ENCODE measurements at places on chromosomes 1 and 21. TPM values are rescaled to one million over a fixed set of nuclear protein-coding genes. Genes with fewer than 3 reads are reported as not detected.

WDR77 gene
- total RNA-seq: 15.3 TPM

TMCO4 gene
- 13.7 TPM for total RNA-seq

PTPN22 gene
- 0.95 TPM for total RNA-seq

S100A7A gene
- total RNA-seq: not detected

KRTAP12-2 gene
- not detected for total RNA-seq

RRP1 gene
- total RNA-seq: 12.3 TPM

OR2L3 gene
- not detected for total RNA-seq

RNF223 gene
- not detected for total RNA-seq

SLC30A7 gene
- total RNA-seq: 19.4 TPM

MECR gene
- 16.9 TPM for total RNA-seq

ERRFI1 gene
- 13.2 TPM for total RNA-seq

DLGAP3 gene
- total RNA-seq: not detected

NT5C1A gene
- total RNA-seq: not detected

ROR1 gene
- 5.2 TPM for total RNA-seq

PTPRU gene
- total RNA-seq: 15.8 TPM

PIGC gene
- total RNA-seq: 16.4 TPM

CRABP2 gene
- total RNA-seq: 80.6 TPM

CFHR2 gene
- not detected for total RNA-seq

CYP4X1 gene
- total RNA-seq: not detected

C8A gene
- not detected for total RNA-seq

LCA5L gene
- 0.52 TPM for total RNA-seq

TMEM50A gene
- total RNA-seq: 72.6 TPM

TCP10L gene
- 0.32 TPM for total RNA-seq

INAVA gene
- under 0.01 TPM for total RNA-seq

MARCKSL1 gene
- 19.0 TPM for total RNA-seq

ZNF678 gene
- total RNA-seq: 4.1 TPM

SFN gene
- total RNA-seq: 1.8 TPM

CLCNKB gene
- total RNA-seq: 0.17 TPM

TRIM17 gene
- 0.34 TPM for total RNA-seq

OR2L13 gene
- total RNA-seq: not detected

NUDT4B gene
- total RNA-seq: 5.5 TPM

RIMS3 gene
- total RNA-seq: 0.17 TPM

All from bronchial smooth muscle cell (primary cell).